Heart left ventricle (tissue), 16 donors: ENCODE measurements at places on chromosomes 1 and 21. TPM values are rescaled to one million over a fixed set of nuclear protein-coding genes. Genes with fewer than 3 reads are reported as not detected.

GRCh38 chr1:21308330-21308729, 18.1 kb upstream of the ECE1 start:
- no peak for DNase-seq

DNA sequence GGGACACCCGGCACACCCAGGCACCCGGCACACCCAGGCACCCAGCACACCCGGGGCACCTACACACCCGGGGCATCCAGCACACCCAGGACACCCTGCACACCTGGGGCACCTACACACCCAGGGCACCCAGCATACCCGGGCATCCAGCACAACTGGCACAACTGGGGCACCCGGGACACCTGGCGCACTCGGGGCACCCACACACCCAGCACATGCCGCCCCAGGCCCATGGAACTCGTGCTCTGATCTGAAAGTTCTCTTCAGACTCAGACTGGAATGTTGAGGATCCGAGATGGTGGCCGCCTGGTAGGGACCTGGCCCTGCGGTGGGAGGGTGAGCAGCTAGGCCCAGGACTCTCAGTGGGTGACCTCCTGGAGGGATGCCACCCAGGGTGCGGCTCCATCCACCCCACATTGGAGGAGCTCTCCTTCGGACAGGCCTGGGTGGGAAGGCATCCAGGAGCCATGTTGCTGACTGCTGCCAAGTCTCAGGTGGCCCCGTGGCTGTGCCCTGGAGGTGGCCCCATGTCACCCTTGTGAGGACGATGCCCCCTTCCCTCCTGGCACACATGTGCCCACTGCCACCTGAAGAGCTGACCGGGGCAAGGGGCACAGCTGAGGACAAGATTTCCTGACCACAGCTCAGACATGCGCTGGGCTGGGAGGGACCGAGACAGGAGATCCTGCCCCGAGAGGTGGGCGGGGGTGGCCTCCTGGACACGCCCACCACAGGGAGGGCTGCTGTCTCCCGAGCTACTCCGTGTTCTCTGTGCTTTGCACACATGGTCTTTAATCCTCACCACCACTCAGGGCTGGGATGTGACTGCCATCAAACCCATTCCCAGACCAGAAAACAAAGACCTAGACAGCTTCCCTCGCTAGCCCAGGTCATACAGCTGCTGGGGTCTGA, 37.0 kb downstream of the UBE2G2 start:
- no peak for DNase-seq

DNA sequence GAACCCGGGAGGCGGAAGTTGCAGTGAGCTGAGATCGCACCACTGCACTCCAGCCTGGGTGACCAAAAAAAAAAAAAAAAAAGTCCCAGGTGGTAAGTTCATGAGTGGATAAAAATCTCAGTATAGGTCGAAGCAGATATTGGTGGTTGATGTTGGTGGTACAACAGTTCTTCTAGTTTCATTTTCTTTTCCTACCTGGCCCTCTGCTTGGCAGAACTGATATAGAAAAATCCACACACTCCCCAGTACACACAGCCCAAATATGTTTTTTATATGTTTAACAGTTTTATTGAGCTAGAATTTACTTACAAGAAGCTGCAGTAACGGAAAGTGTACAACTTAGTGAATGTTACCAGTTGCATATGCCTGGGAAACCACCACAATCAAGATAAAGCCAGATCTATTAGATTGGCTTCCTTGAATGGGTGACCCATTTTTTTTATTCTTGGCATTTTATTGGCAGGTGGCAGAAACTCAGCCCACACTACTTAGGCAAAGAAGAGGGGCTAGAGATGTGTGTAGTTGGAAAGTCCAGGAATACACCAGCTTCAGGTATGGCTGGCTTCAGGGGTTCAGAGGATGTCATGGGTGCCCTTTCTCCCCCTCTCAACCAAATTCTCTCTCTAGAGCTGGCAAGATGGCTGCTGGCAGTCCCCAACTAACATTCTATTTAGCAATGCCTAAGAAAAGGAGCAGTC, 118.3 kb upstream of the SLC25A33 start:
- no peak for DNase-seq

- DNase-seq, result no peak
These were observed 69.0 kb upstream of the DIRAS3 start for GRCh38 chr1:68119445-68119844.

GRCh38 chr1:84753516-84754385, 63.5 kb upstream of the SSX2IP start:
- DNase-seq, result peak; percentile 57

DNA sequence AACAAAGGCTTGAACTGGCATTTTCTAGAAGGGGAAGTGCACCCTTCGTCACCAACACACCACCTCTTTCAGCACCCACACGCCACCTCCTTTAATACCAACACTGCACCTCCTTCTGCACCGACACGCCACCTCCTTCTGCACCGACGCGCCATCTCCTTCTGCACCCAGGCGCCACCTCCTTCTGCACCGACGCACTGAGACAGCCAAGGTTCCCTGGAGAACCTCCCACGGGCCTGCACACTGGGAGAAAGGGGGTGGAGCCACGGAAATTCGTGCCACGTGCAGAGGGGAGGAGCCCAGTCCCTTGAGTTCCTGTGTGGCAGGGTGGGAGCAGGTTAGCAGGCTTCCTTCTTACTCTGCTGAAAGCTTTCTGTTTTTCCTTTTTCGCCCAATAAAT, 327.9 kb upstream of the C1orf174 start:
- DNase-seq, result no peak

Gene TMEM52
- 7.9 TPM for polyA plus RNA-seq

Gene DENND2C
- polyA plus RNA-seq, result 1.6 TPM

Gene TSHB
- polyA plus RNA-seq, result not detected
